NAMALWA (cell line): ENCODE measurements at places on chromosomes 4 and X.

GRCh38 chr4:10079912-10080588 lies 36.5 kb downstream of the WDR1 start:
- DNase-seq = no peak

DNA sequence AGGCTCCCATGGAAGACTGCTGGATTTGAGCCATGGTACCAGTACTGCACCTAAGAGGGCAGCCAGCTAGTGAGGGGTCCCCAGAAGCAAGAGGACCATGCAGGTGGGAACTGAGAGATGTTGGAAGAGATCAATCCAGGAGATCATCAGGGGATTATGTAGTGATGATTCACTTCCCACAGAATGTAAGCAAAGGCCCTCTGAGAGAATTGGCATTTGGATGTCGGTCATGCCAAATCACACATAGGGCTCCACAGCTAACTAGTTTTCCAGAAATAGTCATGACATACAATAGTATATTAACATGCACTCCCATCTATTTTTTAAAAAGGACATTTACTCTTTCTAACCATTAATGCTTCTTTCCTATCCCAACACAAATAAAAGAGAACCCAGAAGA lies 112.5 kb downstream of the RASGEF1B start:
- DNase-seq = no peak

- DNase-seq = no peak
These were observed 46.3 kb downstream of the STARD8 start for GRCh38 chrX:68693481-68694434.

DNA sequence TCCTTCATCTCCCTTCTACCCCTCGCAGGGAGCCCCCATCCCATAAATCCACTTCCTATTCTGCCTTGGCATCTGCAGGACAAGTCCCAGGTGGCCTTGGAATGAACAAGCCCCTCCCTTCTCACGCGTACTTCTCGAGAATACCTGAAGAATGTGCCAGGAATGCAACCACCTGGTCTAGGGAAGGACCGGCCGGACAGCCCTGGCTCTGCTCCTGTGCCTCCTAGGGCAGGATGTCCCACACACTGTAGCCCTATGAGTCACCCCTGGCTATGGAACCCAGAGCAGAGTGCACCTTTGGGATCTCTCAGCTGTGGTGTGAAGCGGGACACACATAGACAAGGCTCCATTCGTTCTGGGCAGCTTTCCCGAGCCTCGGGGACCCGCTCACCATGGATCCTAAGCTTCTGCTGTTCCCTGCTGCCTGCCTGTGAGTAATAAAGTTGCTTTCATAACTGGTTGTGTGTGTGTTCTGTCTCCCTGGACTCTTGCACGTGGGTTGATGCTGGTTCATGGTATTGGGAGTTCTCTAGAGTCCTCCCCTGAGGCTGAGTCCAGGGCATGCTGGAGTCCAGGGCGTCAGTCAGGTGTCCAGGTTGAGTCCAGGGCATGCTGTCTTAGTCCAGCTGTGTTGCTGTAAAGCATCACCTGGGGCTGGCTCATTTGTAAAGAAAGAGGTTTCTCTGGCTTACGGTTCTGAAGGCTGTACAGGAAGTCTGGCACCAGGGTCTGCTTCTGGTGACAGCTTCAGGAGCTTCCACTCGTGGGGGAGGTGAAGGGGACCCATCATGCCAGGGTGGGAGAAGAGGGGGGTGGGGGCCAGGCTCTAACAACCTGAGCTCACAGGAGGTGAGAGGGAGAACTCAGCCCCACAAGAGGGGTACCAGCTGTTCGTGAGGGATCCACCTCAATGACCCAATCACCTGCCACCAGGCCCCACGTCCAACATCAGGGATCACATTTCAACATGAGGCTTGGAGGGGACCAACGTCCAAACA lies 7.4 kb upstream of the PDE6B start:
- no peak for DNase-seq

DNA sequence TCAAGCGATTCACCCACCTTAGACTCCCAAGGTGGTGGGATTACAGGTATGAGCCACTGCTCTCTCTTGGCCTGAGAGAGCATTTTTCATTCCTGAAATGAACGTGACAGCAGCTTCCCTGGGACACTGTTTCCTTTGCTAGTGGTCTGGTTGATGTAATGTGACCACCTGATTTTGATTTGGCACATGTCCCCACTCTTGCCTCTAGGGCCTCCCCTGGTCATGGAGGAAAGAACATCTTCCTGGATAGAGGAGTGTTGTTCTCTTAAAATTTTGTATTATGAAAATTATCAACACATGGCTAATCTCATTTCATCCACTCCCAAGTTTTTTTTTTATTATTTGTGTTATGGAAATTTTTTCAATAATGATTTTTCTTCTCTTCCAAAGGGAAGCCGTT lies 23.8 kb downstream of the SLC9B2 start:
- no peak for DNase-seq

- no peak for DNase-seq
These were observed 81.6 kb downstream of the NYX start for GRCh38 chrX:41528784-41529183.

- no peak for DNase-seq
These were observed 64.6 kb upstream of the SH3RF1 start for GRCh38 chr4:169335331-169335730.

- DNase-seq = no peak
These were observed 1.2 kb downstream of the DCAF12L2 start for GRCh38 chrX:126164689-126165400.

- no peak for DNase-seq
These were observed 24.7 kb upstream of the CT47A1 start for GRCh38 chrX:121010218-121010617.

GRCh38 chrX:47475476-47475875 lies 7.5 kb downstream of the ZNF41 start:
- DNase-seq = no peak

DNA sequence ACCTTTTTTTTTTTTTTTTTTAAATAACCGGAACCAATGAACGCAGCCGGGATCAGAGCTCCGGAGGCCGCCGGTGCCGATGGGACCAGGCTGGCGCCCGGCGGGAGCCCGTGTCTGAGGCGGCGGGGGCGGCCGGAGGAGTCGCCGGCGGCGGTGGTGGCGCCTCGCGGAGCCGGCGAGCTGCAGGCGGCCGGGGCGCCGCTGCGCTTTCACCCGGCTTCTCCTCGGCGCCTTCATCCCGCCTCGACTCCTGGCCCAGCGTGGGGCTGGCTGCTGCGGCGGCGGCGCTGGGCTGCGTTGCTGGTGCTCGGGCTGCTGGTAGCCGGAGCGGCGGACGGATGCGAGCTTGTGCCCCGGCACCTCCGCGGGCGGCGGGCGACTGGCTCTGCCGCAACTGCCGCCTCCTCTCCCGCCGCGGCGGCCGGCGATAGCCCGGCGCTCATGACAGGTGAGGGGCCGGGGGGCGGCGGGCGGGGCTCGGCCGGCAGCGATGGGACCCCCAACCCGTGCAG lies 337 bp downstream of the STIM2 start:
- DNase-seq = peak; percentile 61

DNA sequence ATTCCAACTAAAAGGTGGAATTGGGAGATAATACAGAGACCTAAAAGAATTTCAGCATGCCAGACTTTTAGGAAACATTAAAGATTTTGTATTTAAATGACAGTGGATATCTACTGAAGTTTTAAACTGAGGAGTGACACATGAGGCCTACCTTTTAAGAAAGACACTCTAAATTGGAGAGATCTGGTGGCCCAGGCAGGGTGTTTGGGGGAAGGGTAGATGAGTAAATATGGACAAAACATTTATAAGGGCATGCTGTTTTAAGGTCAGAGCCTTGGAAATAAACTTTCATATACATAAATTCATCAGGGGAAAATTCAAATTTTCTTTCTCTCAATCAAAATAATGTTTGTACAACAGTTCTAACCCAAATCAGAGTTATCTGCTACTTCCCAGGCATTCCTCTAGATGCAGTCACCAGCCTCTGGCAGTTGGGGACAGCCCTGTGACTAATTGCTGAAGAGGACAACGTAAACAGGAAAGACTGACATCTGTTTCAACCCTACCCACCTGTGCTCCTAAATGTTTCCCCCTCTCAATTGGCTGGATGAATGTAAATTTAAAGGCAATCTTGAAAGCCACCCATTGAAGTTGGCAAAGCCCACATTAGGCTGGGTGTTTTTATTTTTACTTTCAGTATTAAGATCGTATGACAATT lies 1646.9 kb upstream of the ADGRL3 start:
- DNase-seq = peak; percentile 91

DNA sequence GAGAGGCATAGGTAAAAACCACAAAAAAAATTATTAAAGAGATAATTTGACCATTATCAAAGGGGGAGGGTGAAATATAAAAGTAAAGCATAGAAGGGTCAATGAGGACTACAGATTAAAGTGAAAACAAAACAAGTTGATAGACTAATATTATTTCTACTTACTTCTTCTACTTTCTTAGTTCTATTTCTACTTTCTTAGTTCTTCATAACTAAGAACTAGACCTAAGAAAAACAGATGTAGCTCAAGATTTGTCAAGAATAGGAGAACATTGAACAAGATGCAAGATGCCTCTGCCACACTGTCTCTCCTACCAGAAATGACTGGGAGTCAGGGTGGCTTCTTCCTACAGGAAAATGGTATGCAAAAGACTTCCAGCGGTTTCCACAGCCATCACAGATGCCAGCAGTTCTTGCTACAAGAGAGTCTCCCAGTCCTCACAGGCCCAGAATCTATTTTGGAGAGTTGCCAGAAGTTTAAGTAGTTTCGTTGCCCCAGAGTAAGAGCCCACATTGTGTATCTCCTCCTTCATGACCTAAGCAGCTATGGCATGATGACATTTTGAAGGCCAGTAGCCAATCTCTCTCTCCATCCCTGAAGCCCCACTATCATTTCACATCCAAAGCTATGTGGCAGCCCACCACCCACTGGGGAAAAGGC lies 42.9 kb upstream of the DDX60 start:
- no peak for DNase-seq

DNA sequence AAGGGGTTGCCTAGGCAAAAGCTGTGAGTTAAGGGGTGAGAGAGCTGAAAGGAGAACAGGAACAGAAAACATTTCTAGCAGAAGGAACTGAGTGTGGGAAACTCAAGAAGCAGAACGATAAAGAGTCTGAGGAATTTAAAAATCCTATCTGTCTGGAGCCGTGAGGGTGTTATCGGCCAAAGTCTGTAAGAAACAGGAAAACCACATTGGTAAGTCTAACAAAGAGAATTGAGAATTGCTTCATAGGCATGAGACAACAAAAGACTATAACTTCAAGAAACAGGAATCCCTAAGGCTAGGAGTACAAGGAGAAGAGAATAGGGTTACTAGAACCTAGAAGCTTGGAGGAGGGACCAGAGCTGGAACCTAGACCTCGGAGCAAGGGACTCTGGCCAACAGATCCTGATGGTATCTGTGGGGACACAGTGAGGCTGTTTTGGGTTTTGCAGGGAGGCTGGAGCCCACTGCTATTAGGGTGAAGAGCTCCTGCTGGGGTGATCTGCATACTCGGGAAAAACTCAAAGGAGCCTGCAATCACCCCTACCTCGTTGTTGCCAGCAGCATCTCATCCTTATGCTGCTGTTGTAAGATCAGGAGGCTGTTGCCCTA lies 175.6 kb downstream of the FBXO8 start:
- no peak for DNase-seq

DNA sequence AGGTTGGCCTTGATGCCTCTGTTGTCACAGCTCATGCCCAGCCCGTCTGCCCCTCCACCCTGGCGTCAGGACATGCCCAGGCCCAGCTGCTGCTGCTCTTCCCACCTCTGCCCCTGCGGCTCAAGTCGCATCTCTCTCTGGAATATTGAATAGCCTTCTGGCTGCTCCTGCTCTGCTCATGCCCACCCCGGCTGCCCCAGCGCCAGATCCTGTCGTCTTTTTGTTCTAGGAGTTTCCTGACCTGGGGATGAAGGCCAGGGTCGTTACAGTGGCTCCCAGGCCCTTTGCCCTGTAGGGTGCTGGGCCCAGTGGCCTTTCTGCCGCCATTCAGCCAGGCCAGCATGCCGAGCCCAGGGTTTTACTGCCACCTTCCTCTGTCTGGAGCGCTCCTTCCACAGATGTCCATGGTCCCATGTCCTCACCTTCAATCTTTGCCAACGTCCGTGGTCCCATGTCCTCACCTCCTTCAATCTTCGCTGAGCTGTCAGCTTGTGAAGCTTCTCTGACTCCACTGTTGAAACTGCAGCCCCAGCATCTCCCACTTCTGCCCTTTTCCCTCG lies 9.7 kb downstream of the MAEA start:
- no peak for DNase-seq

GRCh38 chrX:109710181-109710580 lies 22.9 kb downstream of the ACSL4 start:
- no peak for DNase-seq

DNA sequence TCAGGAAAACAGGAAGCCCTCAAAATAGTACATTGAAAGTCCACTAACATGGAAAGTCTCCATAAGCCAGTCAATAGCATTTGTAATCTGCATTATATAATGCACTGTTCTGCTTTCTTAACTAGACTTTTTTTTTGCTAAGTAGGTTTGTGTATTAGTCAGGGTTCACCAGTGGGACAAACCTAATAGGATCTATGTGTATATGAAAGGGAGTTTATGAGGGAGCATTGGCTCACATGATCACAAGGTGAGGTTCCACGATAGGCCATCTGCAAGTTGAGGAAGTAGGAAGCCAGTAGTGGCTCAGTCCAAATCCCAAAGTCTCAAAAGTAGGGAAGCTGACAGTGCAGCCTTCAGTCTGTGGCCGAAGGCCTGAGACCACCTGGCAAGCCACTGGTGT lies 116.0 kb downstream of the MXRA5 start:
- no peak for DNase-seq

GRCh38 chr4:85963231-85963630 lies 396.6 kb downstream of the MAPK10 start:
- no peak for DNase-seq
